ENCODE measurements at places on chromosomes 11 and 22. TPM values are rescaled to one million over a fixed set of nuclear protein-coding genes. Genes with fewer than 3 reads are reported as not detected.

DNA sequence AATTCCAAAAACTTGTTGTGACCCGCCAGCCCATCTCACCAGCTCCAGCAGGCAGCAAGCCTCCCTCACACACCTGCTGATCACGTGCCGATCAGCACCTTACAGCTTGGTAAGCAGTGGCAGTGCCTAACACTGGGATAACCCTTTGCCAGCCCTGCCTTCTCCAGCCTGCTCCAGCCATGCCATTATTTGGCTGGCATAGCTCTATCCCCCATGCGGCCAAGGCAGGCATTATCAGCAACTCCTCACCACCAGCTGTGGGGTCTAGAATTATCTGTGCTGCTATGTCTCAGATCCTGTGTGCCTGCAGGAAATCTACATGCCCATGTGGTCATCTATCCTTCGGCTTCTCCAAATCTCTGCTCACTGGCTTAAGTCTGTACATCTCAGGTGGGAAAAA, 215.0 kb downstream of the ST3GAL4 start:
- DNase-seq, result no peak

DNA sequence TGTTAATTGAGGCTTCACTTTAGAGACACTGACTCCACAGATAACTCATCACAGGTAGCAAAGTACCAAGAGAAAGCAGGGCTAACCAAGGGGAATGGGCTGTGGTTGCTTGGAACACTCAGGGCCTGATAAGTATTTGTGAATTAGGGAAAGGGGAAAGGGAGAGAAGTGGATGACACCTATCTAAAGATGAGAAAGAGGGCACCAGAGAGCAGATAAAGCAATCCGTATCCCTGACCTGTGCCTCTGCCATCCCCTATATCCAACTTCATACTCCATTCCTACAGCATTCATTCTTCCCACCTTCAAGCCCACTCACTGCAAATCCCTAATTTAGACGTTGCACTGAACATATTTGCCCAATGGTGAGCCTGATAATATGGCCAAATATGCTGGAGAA, 43.0 kb upstream of the API5 start:
- no peak for DNase-seq

Gene NTM
- 54.7 TPM for polyA plus RNA-seq

Gene DRD4
- polyA plus RNA-seq, result 1.7 TPM

GRCh38 chr11:80502511-80502910, 1061.7 kb upstream of the TENM4 start:
- no peak for DNase-seq

DNA sequence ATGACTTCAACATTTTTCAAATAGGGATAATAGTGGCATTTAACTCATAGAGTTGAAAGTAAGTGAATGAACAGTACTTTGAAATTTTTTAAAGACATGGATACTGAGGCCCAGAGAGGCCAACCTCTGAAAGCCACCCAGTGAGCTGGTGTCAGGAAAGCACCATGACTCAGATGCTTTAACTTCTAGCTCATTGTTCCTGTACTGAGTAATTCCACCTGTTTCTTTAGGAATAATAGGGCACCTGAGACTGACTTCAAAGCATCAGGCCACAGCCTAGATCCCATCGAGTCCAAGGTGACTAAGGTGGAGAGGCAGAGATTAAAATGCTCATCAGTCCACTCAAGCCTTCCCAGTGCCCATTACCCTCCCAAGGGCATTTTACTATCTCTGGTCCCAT, 491.8 kb upstream of the TENM4 start:
- no peak for DNase-seq

GRCh38 chr11:16956538-16957153, 57.6 kb downstream of the PLEKHA7 start:
- DNase-seq, result no peak

DNA sequence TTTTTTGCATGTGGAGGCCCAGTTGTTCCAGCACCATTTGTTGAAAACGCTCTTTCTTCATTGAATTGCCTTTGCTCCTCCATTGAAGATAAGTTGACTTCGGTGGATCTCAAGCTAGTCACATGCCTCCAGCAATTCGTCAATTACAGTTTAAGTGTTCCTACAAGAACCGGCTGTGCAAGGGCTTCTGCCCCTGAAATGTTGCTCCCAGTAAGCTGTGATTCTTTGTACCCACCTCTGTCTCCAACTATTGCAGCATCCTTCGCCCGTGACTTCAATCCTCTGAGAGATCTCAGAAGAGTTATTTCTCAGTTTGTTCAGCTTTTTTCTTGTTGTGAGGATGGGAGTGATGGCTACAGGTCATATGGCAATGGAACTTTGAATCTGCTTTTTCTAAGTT, 194.2 kb upstream of the B3GAT1 start:
- DNase-seq, result no peak

Gene CREB3L1
- polyA plus RNA-seq, result 15.7 TPM

Gene BCO2
- 2.9 TPM for polyA plus RNA-seq

Gene APOL3
- 16.0 TPM for polyA plus RNA-seq
